ENCODE measurements at places on chromosomes 4 and X. TPM values are rescaled to one million over a fixed set of nuclear protein-coding genes. Genes with fewer than 3 reads are reported as not detected.

DNA sequence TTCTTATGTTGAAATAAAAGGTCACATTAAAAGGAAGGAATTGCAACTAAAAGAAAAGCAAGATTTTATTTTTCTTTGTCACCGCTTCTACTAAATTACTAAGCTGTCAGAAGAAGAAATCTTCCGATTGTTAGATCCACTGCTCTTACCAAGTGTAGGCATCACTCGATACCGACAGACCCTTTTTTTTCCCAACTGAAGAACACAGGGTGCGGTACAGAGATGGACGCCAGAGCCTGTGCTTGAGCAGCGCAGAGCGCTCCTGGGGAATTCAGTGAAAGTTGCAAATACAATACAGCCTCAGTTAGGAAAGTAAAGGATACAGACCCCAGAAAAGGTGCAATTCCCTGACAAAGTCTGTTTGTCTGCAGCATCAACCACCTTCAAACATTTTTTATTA, 94.9 kb upstream of the WDR17 start:
- no peak overlapping the region for H3K27ac ChIP-seq
- H3K27me3 ChIP-seq = peaks cover 4% of the 10 kb centered on the region
- H3K4me3 ChIP-seq = no peak overlapping the region
- DNase-seq = no peak
- H3K4me1 ChIP-seq = no peaks in the 10 kb centered on the region

DNA sequence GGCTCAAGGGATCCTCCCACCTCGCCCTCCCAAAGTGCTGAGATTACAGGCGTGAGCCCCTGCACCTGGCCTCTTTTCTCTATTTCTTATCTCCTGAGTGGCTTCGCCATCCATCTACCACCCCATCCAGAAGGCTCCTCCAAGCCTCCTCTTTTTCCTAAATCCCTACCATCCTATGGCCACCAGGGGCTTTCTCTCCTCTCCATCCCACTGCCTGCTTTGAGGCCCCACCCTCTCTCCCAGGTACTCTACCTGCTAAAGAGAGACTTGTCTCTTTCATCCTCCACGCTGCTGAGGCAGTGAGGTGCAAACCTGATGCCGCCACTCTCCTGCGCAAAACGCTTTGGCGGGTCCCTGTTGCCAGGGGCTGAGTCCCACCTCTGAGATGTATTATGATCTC, 7.0 kb downstream of the RS1 start:
- H3K27me3 ChIP-seq = no peaks in the 10 kb centered on the region
- H3K4me3 ChIP-seq = no peak overlapping the region
- no peaks in the 10 kb centered on the region for H3K36me3 ChIP-seq
- no peak for DNase-seq
- H3K27ac ChIP-seq = no peak overlapping the region
- peaks cover 3% of the 10 kb centered on the region for H3K4me1 ChIP-seq

- H3K27me3 ChIP-seq = no peaks in the 10 kb centered on the region
- no peak overlapping the region for H3K27ac ChIP-seq
- no peak overlapping the region for H3K4me3 ChIP-seq
- H3K36me3 ChIP-seq = peaks cover 7% of the 10 kb centered on the region
- DNase-seq = peak; percentile 58
Measured at GRCh38 chrX:119015407-119016237, 41.2 kb downstream of the LONRF3 start.

- peak; percentile 3 for DNase-seq
- H3K36me3 ChIP-seq = peaks cover 4% of the 10 kb centered on the region
- H3K27ac ChIP-seq = no peak overlapping the region
- H3K4me1 ChIP-seq = peaks cover 19% of the 10 kb centered on the region
Measured at GRCh38 chrX:70470850-70471289, 26.2 kb downstream of the DLG3 start.

DNA sequence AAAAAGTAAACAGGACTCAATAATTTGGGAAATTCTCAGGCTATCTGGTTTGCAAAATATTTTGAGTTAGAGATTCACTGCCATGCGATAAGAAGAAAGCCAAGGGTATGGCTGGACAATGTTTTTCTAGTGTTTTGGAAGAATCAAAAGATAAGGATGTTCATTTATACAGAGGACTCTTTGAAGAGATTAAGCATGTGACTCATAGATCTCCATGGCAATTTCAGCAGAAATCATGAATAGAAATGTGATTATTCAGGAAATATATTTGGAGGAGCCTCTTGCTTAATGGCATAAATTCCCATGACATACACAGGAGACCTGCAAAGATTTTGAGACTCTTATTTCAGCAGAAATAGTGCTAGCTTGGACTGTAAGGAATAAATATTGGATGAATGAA, 16.7 kb upstream of the FRAS1 start:
- no peaks in the 10 kb centered on the region for H3K36me3 ChIP-seq
- no peak overlapping the region for H3K4me3 ChIP-seq
- DNase-seq = no peak
- peaks cover 2% of the 10 kb centered on the region for H3K27me3 ChIP-seq

- H3K27me3 ChIP-seq = peaks cover 4% of the 10 kb centered on the region
- no peak for DNase-seq
- H3K4me1 ChIP-seq = peaks cover 4% of the 10 kb centered on the region
- no peak overlapping the region for H3K4me3 ChIP-seq
- H3K27ac ChIP-seq = no peak overlapping the region
- no peaks in the 10 kb centered on the region for H3K36me3 ChIP-seq
Measured at GRCh38 chr4:158538911-158539310, 17.2 kb downstream of the RXFP1 start.

- H3K27me3 ChIP-seq = no peaks in the 10 kb centered on the region
- H3K4me3 ChIP-seq = no peak overlapping the region
- no peaks in the 10 kb centered on the region for H3K4me1 ChIP-seq
- no peak for DNase-seq
- H3K36me3 ChIP-seq = no peaks in the 10 kb centered on the region
- no peak overlapping the region for H3K27ac ChIP-seq
Measured at GRCh38 chr4:14308229-14308651, 680.7 kb upstream of the BOD1L1 start.

- no peaks in the 10 kb centered on the region for H3K36me3 ChIP-seq
- no peak overlapping the region for H3K27ac ChIP-seq
- H3K27me3 ChIP-seq = no peaks in the 10 kb centered on the region
- no peaks in the 10 kb centered on the region for H3K4me1 ChIP-seq
- H3K4me3 ChIP-seq = no peak overlapping the region
- DNase-seq = no peak
Measured at GRCh38 chr4:162442128-162442527, 278.3 kb upstream of the FSTL5 start.

GRCh38 chrX:55787727-55788126, 70.2 kb downstream of the RRAGB start:
- DNase-seq = no peak
- H3K27me3 ChIP-seq = no peaks in the 10 kb centered on the region
- no peaks in the 10 kb centered on the region for H3K4me1 ChIP-seq
- H3K36me3 ChIP-seq = no peaks in the 10 kb centered on the region

- no peak overlapping the region for H3K27ac ChIP-seq
- H3K36me3 ChIP-seq = no peaks in the 10 kb centered on the region
- peaks cover 20% of the 10 kb centered on the region for H3K4me1 ChIP-seq
Measured at GRCh38 chr4:81756973-81757372, 285.3 kb upstream of the RASGEF1B start.

GRCh38 chr4:55386840-55387239, 8.9 kb upstream of the TMEM165 start:
- DNase-seq = no peak
- peaks cover 26% of the 10 kb centered on the region for H3K4me1 ChIP-seq
- peaks cover 3% of the 10 kb centered on the region for H3K27me3 ChIP-seq
- no peak overlapping the region for H3K27ac ChIP-seq

DNA sequence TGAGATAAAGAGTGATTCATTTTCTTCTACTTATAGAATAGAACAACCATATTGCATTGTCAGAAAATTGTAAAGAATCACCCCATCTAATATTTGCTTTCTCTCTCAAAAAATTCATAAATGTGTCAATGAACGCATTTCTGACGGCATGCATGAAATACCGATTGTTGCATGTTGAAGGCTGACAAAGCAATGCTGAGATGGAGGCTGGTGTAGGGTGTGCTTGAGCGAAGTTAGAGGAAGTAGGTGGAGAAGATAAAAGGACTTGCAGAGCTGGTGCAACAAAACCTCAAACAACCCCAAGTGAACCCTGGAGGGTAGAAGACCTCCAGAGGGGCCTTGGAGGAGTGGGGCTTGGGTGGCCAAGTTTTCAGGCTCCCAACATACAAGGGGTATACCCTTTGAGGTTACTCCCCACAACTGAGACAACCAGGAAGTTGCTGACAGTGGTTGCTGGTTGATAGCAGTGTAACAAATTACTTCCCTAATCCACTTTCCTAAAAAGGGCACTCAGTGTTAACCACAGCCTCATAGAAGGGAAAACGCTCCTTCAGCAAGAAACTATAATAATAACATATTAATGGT, 452.7 kb downstream of the NLGN4X start:
- no peaks in the 10 kb centered on the region for H3K4me1 ChIP-seq
- no peaks in the 10 kb centered on the region for H3K36me3 ChIP-seq
- H3K27ac ChIP-seq = no peak overlapping the region
- H3K27me3 ChIP-seq = no peaks in the 10 kb centered on the region

GRCh38 chrX:9681422-9681821, 84.2 kb downstream of the GPR143 start:
- H3K27me3 ChIP-seq = no peaks in the 10 kb centered on the region
- H3K36me3 ChIP-seq = peaks cover 22% of the 10 kb centered on the region
- H3K4me1 ChIP-seq = peaks cover 24% of the 10 kb centered on the region
- no peak for DNase-seq

GRCh38 chrX:40573763-40574162, 7.0 kb upstream of the ATP6AP2 start:
- H3K27me3 ChIP-seq = no peaks in the 10 kb centered on the region
- H3K27ac ChIP-seq = no peak overlapping the region
- H3K4me1 ChIP-seq = peaks cover 14% of the 10 kb centered on the region
- no peaks in the 10 kb centered on the region for H3K36me3 ChIP-seq

DNA sequence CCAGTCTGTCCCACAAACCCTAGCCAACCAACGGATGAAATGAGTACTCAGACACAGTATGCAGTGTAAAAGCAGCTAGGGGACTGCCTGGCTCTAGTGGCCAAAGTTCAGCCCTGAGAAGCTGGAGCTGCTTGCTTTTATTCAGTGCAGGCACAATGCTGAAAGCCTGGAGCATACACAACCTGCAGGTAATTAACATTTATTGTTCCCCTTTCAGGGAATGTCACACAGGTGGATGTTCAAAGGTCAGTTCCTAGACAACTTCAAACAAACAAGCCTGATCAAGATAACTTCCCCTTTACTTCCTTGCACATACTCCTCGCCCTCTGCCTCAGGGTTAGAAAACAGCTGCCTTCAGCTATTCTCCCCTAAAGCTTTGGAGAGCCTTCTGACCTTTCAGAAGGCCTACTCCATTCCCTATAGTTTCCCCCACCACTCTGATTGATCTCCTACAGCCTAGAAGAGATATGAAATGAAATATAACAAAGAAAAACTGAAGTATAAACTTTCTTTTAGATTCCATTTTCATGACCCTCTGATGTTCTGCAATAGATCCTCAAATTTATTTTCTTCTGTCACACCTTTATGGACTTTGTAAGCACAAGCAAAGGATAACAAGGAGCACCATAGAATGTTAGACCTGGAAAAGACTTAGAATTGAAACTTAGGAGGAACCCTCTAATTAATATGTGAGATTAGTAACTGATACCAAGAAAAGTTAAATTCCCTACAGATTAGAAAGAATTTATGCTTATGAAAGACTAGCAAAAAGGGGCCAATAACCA, 6.8 kb upstream of the DCAF8L1 start:
- no peaks in the 10 kb centered on the region for H3K27me3 ChIP-seq
- no peak for DNase-seq
- no peaks in the 10 kb centered on the region for H3K4me1 ChIP-seq
- H3K4me3 ChIP-seq = no peak overlapping the region
- no peak overlapping the region for H3K27ac ChIP-seq

GRCh38 chr4:106971636-106972035, 64.5 kb downstream of the DKK2 start:
- H3K27me3 ChIP-seq = no peaks in the 10 kb centered on the region
- no peak for DNase-seq
- no peak overlapping the region for H3K27ac ChIP-seq

- no peaks in the 10 kb centered on the region for H3K36me3 ChIP-seq
- H3K27ac ChIP-seq = no peak overlapping the region
- peak; percentile 13 for DNase-seq
- peaks cover 15% of the 10 kb centered on the region for H3K27me3 ChIP-seq
- peaks cover 3% of the 10 kb centered on the region for H3K4me1 ChIP-seq
Measured at GRCh38 chrX:68693481-68694434, 46.3 kb downstream of the STARD8 start.

GRCh38 chr4:168634276-168634802, 137.5 kb downstream of the PALLD start:
- peaks cover 6% of the 10 kb centered on the region for H3K4me1 ChIP-seq
- no peak overlapping the region for H3K4me3 ChIP-seq
- H3K27ac ChIP-seq = no peak overlapping the region
- no peaks in the 10 kb centered on the region for H3K36me3 ChIP-seq
- H3K27me3 ChIP-seq = peaks cover 46% of the 10 kb centered on the region

GRCh38 chrX:57286507-57287251, at the start of gene FAAH2:
FAAH2 (plus strand) TSS chrX:57286706; CDS start chrX:57286826, 120 bp downstream.
- H3K27me3 ChIP-seq = no peaks in the 10 kb centered on the region
- peak within 1 kb of the TSS; percentile 88 for H3K27ac ChIP-seq
- peak; percentile 56 for DNase-seq
- peak within 1 kb of the TSS; percentile 76 for H3K4me3 ChIP-seq
- no peaks in the 10 kb centered on the region for H3K36me3 ChIP-seq
- peaks cover 24% of the 10 kb centered on the region for H3K4me1 ChIP-seq

- no peaks in the 10 kb centered on the region for H3K27me3 ChIP-seq
- no peaks in the 10 kb centered on the region for H3K4me1 ChIP-seq
- H3K36me3 ChIP-seq = no peaks in the 10 kb centered on the region
- H3K4me3 ChIP-seq = no peak overlapping the region
- no peak for DNase-seq
- H3K27ac ChIP-seq = no peak overlapping the region
Measured at GRCh38 chr4:127410644-127411043, 222.1 kb upstream of the INTU start.

GRCh38 chr4:3658530-3658913, 107.7 kb upstream of the ADRA2C start:
- H3K4me1 ChIP-seq = no peaks in the 10 kb centered on the region
- H3K27me3 ChIP-seq = peaks cover 11% of the 10 kb centered on the region
- H3K4me3 ChIP-seq = no peak overlapping the region
- no peaks in the 10 kb centered on the region for H3K36me3 ChIP-seq
- no peak overlapping the region for H3K27ac ChIP-seq
- DNase-seq = no peak

GRCh38 chr4:48041535-48042137, 25.1 kb downstream of the NIPAL1 start:
- peaks cover 7% of the 10 kb centered on the region for H3K27me3 ChIP-seq
- DNase-seq = peak; percentile 25
- H3K27ac ChIP-seq = no peak overlapping the region
- no peaks in the 10 kb centered on the region for H3K36me3 ChIP-seq
- peaks cover 60% of the 10 kb centered on the region for H3K4me1 ChIP-seq

DNA sequence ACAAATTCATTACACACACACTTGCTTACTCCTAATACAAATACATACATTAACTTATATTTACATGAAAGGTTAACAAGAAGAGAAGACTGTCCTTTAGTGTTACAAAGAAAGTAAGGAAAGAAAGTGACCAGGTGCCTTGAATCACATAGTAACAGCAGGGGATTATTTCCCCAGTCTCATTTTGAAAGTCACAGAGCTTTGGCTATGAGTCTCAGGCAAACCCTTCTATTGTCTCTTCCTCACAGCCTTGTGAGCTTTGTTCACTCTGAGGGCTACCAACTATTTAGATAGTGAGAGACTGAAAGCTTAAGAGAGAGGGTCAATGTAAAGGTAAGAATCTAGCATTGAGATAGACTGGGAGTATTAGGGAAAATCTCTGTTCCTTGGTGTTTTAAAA, 161.6 kb downstream of the NPNT start:
- no peak for DNase-seq
- no peak overlapping the region for H3K4me3 ChIP-seq
- H3K27me3 ChIP-seq = no peaks in the 10 kb centered on the region
- peaks cover 2% of the 10 kb centered on the region for H3K36me3 ChIP-seq

F9 gene
- not detected for total RNA-seq

MAGEH1 gene
- total RNA-seq = 17.0 TPM

ABRAXAS1 gene
- total RNA-seq = 20.6 TPM

FREM3 gene
- total RNA-seq = not detected

CT45A10 gene
- not detected for total RNA-seq
